Heart right ventricle (tissue), 16 donors: ENCODE measurements at places on chromosomes 5 and 9. TPM values are rescaled to one million over a fixed set of nuclear protein-coding genes. Genes with fewer than 3 reads are reported as not detected.

The FAM151B gene
- total RNA-seq = 1.4 TPM

The INSL6 gene
- not detected for total RNA-seq

The NEK6 gene
- total RNA-seq = 10.4 TPM

The SLC46A2 gene
- not detected for total RNA-seq

The MRPL22 gene
- total RNA-seq = 58.8 TPM

The RASGEF1C gene
- total RNA-seq = 0.27 TPM

The PCDHGB4 gene
- total RNA-seq = 7.9 TPM

The VLDLR gene
- 146 TPM for total RNA-seq

The NR3C1 gene
- 40.1 TPM for total RNA-seq

The GAS1 gene
- total RNA-seq = 6.6 TPM

The ANKDD1B gene
- total RNA-seq = 0.10 TPM

The FREM1 gene
- 3.2 TPM for total RNA-seq

The CARTPT gene
- not detected for total RNA-seq

The GLRA1 gene
- total RNA-seq = not detected

- no peak for DNase-seq
Observed at GRCh38 chr5:137192293-137192743, 306.8 kb downstream of the SPOCK1 start.

- DNase-seq = no peak
Observed at GRCh38 chr5:178883815-178884430, 11.8 kb upstream of the ZFP2 start.

- peak; percentile 58 for DNase-seq
Observed at GRCh38 chr9:128554155-128554862, 1.9 kb downstream of the SPTAN1 start.

GRCh38 chr5:71706906-71707305, 12.2 kb upstream of the CARTPT start:
- no peak for DNase-seq

DNA sequence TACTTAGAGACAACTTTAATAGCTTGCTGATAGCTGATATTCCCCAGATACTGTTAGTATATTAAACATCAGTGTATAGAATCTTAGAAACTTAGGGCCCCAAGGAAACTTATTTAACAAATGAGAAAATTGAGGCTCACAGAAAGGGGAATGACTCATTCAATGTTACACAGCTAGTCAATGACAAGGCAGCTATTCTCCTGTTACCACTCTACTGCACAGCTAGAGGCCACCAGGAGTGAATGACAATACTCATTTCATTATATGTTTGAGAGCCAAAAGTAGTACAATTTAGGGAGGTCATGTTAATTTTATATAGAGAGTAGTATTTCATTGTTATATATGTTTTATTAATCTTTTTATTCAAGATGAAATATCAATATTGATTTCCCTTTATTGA, 33.2 kb upstream of the PCDHB1 start:
- DNase-seq = no peak

GRCh38 chr5:88952344-88952743, 69.4 kb upstream of the MEF2C start:
- no peak for DNase-seq

DNA sequence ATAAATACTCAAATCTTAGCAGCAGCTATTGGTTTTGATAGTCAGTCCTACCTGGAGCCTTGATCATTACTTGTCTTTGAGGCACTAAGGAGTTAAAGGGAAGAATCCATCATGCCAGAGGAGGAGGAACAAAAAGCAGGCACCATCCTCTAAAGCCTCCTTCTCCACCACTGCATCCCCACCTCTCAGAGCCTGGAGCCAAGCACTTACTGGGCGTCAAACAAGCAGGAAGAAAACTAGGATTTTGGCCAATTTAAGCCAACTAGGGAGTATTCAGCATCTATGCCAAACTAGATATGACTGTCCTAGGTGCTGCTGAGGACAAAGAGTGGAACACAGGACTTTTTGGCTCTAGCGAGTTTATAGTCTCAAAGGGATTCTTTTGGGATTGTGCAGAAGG, 152.5 kb downstream of the PPP2R2B start:
- DNase-seq = no peak

DNA sequence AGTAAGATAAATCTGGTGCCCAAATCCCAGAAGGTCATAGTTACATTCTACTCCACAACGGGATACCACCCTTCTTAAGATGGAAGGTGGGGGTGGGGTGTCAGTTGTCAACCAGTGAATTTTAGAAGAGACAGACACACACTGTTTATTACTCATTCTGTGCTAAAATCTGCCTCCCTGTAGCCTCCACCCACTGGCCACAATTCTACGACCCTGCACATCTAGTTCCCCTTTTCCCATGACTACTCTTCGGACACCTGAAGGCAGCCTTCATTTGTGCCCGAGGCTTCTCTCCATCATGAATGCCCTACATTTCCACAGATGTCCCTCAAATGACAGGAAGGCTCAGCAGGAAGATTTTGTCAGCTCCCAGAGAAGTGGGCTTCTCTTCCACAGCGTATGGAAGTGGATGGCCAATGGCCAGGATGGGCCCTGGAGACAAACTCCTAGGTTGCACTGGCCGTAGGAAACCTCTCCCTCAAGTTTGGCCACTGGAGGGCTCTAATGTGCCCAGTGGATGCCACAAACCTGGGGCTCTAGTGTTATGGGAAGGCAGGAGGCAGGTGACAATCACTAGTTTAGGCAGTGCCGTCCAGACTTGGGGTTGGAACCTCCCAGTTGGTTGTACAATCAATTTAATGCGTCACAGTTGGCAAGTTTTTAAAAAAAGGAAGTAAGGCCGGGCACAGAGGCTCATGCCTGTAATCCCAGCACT, 46.6 kb downstream of the PTPN3 start:
- DNase-seq = no peak

GRCh38 chr5:67677422-67677970, 480.9 kb upstream of the CD180 start:
- DNase-seq = no peak

DNA sequence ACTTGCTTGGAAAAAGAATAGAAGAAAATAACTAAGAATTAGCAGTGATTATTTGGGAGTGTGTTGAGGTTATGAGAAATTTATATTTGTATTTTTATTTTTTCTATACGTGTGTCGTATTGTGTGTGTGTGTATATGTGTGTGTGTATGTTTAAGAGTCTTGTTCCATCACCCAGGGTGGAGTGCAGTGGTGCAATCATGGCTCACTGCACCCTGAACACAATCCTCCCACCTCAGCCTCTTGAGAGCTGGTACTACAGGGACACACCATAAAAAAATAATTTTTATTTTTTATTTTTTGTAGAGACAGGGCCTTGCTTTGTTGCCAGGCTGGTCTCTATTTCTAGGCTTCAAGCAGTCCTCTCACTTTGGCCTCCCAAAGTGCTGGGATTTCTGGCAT, 643.8 kb downstream of the PDE4D start:
- DNase-seq = no peak

- DNase-seq = no peak
Observed at GRCh38 chr5:34932947-34933346, 3.6 kb downstream of the DNAJC21 start.

DNA sequence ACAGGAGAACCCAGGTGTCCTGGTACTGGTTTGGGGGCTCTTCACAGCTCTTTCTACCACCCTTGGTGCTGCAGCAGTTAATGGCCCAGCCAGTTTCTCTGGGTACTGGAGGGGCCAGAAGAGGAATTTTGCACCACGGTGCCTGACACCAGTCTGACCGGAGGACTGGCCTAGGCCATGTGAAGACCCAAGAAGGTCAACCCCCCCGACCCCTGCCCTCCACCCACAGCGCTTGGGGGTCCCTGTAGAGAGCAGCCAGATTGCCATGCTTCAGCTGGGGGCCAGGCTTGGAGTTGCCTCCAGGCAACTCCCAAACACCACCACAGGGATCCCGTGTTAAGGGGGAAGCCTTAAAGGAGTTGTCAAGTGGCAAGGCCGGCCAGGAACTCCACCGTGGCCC, 6.2 kb downstream of the ARSI start:
- no peak for DNase-seq

DNA sequence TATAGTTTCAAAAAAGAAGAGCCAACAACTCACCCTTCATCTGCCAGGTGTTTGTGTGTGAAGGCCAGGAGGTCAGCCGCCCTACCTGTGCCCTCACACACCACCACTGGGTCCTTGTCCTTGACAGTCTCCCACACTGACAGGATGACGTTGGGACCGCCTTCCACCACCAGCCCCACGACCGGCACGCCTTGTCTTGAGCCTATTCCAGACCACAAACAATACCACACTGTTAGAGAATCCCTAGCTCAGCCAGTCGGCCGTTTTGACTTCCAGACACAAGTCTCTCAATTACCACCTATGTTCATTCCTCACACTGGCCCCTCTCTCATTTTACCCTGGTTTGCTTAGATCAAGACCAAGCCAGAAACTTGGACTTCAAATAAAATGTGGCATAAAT, 66.1 kb downstream of the TRPM6 start:
- no peak for DNase-seq

GRCh38 chr5:79297661-79298060, 61.7 kb downstream of the JMY start:
- DNase-seq = no peak

DNA sequence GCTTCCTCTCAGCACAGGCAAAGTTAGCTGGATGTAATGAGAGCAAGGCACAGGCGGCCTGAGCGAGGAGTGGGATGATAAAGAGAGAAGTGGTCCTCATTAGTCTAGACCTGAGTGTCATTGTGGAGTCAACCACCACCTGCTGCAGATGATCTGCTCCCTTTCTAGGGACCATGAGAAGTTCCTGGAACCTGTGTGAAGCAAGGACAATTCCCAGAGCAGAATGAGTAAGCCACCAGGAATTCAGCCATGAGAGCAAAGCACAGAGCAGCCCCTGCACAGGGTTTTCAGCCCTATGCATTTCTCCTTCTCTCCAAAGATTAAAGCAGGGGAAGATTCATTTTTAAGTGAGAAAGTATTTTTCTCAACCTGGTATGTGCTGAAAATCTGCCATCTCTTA, 146.8 kb upstream of the SPEF2 start:
- no peak for DNase-seq

DNA sequence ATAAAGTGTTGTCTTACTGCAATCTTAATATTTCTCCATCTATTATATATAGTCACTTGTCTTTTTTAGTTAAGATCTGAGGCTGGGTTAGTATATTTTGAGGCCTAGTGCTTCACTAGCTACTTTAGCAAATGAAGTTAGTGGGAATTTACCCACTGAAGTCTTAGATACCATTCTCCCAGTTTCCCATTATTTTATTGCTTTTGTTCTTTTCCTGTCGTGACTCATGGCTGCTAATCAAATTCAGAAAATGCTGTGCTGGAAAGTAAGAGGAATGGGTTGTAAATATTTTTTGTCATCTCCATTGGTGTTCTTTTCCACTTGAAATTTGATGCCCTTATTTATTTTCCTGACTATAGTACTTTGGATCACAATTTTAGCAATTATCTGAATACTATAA, 14.2 kb downstream of the TCERG1 start:
- no peak for DNase-seq

- DNase-seq = no peak
Observed at GRCh38 chr5:43203373-43203772, 11.3 kb downstream of the NIM1K start.

DNA sequence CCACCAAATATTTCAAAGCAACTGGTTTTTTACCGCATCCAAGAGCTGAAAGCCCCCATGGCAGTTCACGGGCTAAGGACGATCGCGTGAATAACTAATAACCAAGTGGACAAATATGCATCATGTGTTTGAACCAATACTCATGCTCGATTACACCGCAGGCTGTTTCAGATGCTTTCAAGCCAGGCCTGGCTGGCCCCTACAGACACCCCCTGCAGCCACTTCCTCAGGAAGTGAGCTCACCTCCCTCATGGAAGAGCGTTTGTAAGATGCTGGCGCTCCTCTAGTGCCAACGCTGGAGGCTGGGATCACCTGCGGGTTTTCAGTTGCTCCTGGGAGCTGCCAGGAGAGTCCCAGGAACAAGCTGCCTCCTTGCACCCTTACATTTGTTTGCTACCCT, 53.9 kb upstream of the PTCH1 start:
- no peak for DNase-seq

GRCh38 chr5:180162304-180162661, 46.7 kb downstream of the RASGEF1C start:
- no peak for DNase-seq

- DNase-seq = no peak
Observed at GRCh38 chr9:114486205-114486963, 18.9 kb downstream of the WHRN start.

DNA sequence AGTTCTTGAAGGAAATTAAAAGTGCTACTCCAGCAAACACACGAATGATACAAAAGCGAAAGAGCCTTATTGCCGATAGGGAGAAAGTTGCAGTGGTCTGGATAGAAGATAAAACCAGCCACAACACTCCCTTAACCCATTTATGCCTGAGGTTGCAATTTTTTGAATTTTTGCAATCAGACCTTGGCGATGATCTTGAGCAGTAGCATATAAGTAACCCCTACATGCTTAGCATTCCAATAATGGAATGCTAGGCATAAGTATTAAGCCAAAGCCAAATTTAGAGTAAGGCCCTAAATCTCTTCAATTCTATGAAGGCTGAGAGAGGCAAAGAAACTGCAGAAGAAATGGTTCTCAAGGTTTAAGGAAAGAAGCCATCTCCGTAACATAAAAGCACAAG, 153.5 kb downstream of the SLC28A3 start:
- no peak for DNase-seq

- DNase-seq = no peak
Observed at GRCh38 chr9:19049917-19050636, 850 bp downstream of the RRAGA start.

DNA sequence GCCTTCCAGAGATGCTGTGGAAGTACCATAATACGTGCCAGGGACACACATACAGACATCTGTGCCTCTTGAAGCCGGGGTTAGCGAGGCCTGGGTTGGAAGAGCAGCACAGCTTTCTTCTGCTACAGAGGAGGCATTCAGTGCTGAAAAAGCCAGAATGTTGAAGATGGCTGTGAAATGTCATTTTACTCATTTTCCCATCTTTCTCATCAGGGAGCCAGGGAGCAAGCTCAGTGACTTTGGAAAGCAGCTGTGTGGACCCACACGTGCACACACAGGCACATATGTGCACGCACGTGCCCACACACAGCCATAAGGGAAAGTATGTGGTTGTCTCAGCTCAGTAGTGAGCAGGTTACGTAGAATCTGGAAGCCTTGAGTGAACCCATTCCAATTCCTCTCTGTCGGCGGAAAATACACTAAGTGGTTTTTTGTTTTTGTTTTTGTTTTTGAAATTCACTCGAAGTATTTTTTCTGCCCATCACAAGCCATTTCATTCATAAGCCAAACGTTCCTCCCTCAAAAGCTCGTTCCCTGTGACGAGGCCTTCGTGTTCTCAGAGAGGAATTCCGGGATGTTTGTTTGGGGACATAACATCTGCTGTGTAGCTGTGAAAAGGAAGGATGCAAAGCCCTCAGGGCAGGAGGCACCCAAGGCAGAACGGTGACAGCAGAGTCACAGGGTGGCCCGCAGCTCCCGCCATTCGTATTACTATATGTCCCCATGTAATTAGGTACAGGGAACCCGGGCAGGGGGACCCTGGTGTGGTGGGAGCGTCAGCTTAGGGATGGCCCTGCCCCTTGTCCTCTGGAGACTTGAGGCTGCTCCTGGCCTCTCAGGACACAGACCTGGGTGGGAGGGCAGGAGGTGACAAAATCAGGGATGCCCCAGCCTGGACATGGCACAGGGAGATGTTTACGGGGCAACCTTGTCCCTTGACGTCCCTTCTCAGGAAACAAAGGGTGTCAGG, 29.0 kb upstream of the ANKRD33B start:
- no peak for DNase-seq
